Prostate gland (tissue), 2 donors: ENCODE measurements at places on chromosomes 1 and 21.
A peak's percentile ranks its signal among the peaks of the same experiment; 100 is the strongest.

- no peak for DNase-seq
Observed at GRCh38 chr1:225849925-225850324, 32.3 kb downstream of the TMEM63A start.

GRCh38 chr1:167681024-167681423 lies 40.8 kb upstream of the MPZL1 start:
- DNase-seq, result no peak

DNA sequence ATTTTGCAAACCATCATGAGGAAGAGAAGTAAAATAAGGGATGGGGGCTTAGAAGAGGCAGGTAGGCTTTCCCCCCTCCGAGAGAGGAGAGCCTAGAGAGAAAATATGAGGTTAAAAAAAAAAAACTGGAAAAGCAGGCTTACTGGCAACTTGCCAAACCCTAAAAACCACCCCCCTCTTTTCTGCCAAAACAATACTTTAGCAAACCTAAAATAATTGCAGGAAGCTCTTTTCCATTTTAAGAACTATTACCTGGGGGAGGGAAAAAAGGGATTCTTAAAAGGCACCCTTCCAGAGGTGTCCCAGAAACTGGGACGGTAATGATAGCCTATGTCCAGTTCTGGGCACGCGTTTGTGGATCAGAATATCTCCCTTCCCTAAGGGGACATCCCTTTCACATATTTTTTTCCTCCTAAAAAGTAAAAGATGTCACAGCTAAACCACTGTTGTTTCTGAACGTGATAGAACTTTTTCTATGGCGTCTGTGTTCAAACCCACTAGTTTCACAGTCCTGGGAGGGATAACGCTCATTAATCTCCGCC lies 1.1 kb upstream of the NFIA start:
- DNase-seq, result no peak

- no peak for DNase-seq
Observed at GRCh38 chr1:93369734-93370133, 24.0 kb downstream of the DR1 start.

GRCh38 chr1:156746728-156747631 lies 4.5 kb downstream of the HDGF start:
- peak; percentile 84 for DNase-seq

DNA sequence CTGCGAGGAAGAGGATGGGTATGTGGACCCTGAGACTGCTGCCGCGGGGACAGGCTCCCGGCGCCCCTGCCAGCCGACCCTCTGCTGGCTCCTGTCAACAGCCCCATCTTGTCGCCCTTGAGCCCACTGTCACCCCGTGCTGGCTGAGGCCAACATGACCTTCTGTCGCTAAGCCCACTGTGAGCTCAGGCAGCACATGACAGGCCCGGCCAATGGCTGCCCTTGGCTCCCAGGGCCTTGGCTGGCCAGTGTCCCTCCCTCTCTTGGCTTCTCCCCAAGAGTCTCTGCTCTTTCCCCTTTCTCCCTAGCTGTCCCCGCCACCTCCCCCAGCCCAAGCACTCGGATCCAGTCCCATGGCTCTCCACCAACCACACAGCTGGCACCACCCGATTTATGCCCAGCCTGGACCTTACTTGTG lies 3.5 kb downstream of the PEX10 start:
- DNase-seq, result no peak

- no peak for DNase-seq
Observed at GRCh38 chr1:55143684-55144083, 71.5 kb downstream of the USP24 start.

GRCh38 chr1:26752519-26752918 lies 35.2 kb upstream of the PIGV start:
- no peak for DNase-seq

DNA sequence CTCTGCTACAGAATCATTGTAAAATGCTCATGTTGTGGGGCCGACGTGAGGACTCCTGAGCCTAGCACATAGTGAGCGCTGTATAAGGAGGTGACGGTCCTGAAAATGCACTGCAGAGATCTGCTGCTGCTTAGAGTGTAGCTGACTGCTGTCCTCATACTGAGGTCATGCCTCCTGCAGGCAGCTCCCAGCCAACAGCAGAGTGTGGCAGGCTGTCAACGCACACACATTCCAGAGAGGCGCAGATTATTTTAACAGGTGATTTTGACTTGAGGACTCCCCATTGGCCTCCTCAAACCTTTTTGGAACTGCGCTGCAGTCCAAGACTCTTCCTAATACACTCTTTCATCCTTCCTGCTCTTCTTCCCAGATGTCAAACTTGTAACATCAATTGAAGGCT lies 119.8 kb upstream of the KCNJ6 start:
- no peak for DNase-seq

GRCh38 chr1:212700223-212700891 lies 717 bp upstream of the BATF3 start:
- DNase-seq, result no peak

DNA sequence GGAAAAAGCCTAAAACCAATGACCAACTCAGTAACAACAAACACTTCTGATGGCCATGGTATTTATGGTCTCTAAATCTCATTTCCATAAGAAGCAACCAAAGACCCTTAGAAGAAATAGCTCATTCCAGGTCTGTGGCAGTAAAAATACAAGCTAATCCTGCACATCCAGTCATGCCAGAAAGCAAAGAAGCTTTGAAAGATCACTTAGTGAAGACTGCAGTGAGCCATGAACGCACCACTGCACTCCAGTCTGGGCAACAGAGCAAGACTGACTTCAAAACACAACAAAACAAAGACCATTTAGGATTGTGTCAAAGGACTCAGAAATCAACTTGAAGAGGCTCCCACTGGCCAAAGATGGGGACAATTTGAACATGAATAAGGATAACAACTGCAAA lies 18.4 kb upstream of the ELK4 start:
- DNase-seq, result no peak

DNA sequence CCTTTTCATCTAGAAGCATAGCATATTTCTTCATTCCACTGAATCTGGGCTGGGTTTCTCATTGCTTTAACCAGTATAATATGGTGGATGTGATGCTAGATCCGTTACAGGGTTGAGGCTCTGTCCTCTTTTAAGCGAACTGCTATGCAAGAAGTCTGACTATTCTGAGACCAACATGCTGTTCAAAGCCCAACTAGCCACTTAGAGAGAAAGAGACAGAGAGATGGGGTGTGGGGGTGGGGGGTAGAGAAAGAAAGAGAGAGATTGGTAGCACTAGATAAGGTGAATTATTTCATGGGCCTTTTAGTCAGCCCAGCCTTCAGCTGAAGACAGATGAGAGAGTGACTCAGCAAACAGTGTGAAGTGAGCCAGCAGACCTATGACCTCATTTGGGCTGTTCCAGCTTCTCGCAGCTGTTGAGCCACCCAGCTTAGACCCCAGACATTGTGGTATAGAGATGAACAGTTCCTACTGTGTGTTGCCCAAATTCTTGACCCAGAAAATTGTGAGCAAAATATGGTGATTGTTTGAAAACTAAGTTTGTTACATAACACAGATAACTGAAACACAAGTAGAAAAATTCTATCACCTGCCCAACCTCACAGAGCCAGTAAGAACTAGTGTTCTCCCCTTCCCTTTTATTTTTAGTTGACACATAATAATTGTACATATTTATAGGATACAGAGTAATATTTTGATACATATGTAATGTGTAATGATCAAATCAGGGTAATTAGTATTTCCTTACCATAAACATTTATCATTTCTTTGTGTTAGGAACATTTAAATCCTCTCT lies 40.7 kb upstream of the PRKACB start:
- no peak for DNase-seq

DNA sequence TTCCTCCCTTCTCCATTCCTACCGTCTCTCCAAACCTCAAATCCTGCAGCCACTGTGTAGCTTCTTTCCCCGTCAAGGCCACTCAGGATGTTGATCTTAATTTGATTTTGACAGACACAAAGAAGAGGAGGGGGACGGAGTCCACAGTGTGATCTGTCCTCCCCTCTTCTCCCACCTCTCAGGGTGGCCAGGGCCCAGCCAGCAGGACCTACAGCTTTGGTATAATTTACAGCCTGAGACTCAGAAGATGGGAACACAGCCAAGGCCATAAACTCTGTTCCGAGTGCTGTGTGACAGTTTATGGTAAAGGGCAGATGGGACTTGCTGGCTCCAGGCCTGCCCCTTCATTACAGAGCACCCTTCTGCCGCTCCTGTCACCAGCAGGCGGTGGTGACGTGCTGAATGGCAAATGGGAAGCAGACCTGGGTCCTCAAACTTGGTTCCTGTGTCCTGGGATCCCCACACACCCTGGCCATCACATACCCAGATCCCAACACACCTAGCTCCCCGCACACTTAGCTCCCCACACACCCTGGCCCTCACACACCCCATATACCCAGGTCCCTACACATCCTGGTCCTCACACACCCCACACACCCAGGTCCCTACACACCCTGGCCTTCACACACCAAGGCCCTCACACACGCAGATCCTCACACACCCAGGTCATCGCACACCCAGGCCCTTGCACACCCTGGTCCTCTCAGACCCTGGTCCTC lies 71.6 kb downstream of the CD2 start:
- peak; percentile 62 for DNase-seq

- no peak for DNase-seq
Observed at GRCh38 chr1:84347932-84348555, 46.5 kb downstream of the SAMD13 start.

DNA sequence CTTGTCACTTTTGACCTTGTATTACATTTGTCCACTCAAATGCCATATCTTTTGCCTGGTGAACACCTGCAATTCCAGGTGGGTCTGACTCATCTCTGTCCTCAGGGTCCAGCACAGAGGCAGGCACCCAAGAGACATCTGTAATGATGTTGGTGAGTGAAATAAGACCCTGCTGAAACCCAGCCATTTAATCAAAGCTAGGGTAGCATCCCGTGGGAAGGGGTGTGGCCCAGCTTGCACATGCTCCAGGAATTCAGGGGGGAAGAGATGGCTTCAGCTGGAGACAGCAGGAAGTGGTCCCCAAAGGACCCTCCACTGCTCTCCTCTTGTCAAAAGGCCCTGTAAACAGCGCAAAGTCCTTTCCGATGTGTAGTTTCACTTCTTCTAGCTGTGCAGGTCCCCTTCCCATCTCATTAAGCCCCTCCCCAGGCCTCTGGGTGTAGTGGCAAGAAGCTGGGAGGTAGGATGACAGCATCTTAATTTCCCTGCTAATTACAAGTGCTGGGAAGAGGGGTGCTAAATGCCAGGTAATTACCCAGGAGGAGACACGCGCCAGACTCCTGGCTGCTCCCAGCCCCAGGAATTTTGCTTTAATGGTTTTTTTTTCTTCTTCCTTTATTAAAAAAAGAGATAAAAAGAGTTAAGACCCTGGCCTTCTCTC lies 54.4 kb upstream of the TRABD2B start:
- no peak for DNase-seq

DNA sequence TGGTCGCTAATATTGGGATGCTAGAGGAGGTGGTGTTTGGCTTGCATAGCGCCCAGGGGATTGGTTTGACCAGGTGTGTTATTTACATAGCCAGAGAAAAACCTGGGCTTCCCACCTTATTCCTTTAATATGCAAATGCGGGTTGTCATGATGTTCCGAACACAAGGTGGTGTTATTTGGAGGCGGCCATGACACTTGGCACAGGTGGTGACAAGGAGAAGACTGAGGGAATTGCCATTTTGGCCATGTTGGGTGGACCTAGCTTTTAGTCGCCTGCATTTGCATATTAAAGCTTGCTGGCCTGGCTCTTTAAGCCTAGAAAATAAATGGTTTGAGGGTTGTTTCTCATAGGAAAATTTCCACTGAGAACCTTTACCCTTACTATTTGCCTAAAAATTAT lies 490.5 kb downstream of the SIPA1L2 start:
- DNase-seq, result no peak

DNA sequence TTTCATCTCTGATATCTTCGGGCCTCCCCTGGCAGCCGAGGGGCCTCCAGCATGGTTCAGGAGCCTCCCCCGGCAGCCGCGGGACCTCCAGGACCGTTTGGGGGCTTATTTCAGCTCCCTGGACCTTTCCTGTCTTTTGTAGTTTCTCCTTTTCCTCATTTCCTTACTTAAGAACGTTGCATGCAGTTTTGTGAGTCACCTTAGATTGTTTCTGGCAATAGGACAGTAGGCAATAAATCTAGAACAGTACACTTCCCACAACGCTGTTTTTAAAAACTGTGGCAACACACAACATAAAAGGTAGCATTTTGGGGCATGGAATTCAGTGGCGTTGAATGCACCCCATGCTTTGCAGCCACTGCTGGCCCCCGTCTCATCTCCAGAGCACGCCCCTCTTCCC lies 24.4 kb downstream of the FAAP20 start:
- DNase-seq, result no peak

- no peak for DNase-seq
Observed at GRCh38 chr1:17187051-17187450, 17.9 kb upstream of the PADI1 start.

GRCh38 chr1:76871355-76871974 lies 4.2 kb downstream of the ST6GALNAC5 start:
- DNase-seq, result no peak

DNA sequence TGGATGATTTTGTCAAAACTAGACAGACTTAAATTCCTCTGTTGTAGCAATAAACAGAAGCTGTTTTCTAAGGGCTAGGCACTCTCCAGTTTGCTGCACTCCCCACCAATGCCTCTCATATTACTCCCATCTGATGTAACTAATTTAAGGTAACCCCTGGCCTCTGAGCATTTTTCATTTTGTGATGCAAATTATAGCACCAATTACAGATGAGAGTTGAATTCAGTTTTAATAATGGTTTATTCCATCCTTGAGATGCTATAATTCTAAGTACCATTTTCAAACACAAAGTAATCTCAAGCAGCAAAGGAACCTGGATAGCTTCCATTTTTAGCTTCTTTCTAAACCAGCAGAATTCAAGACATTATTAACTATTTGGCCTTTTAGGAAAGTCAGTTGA lies 280.4 kb upstream of the DAB1 start:
- DNase-seq, result no peak

DNA sequence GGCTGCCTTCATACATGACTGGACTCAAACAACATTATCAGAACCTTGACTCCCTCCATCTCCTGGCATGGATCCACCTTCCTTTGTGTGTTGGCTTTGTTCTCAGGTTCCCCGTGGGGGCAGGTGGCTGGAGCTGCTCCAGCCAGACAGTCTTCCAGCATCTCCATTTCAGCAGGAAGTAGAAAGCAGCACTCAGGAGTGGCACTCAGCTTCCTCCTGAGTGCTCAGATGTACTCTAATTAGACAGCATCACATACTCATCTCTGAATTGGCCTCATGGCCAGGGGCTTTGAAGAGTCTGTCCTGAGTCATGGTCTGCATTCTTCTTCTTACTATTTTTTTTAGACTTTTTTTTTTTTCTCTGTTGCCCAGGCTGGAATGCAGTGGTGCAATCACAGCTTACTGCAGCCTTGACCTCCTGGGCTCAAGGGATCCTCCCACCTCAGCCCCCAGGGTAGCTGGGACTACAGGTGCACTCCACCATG lies 27.9 kb downstream of the OVAAL start:
- peak; percentile 69 for DNase-seq

- DNase-seq, result peak; percentile 39
Observed at GRCh38 chr1:20485527-20486456, at the start of gene CAMK2N1. TSS of gene CAMK2N1 (minus strand) at chr1:20486210. CDS start at chr1:20485379, 831 bp downstream.

GRCh38 chr1:171800851-171801250 lies 19.4 kb downstream of the METTL13 start:
- no peak for DNase-seq
